ENCODE measurements at places on chromosomes 5 and 9.

- no peak for DNase-seq
- H3K27ac ChIP-seq: no peak overlapping the region
- H3K4me3 ChIP-seq: no peak overlapping the region
- no peaks in the 10 kb centered on the region for H3K36me3 ChIP-seq
Observed at GRCh38 chr5:73957397-73958001, 331.5 kb downstream of the ARHGEF28 start.

DNA sequence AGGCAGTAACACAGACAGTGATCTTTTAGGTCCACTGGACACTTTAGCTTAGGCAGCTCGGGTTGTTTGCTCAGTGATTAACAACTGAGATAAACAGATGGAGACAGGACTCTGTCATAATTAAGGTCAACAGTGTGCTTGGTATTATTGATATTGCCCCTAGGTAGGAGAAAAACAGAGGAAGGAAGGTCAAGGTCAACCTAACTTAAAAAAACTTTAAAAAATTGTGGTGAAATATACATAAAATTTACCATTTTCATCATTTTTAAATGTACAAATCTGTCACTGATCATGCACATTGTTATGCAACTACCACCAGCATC, 2.1 kb upstream of the HSPA4 start:
- no peaks in the 10 kb centered on the region for H3K27me3 ChIP-seq
- no peak overlapping the region for H3K4me3 ChIP-seq

GRCh38 chr5:140305471-140305870, 2.6 kb upstream of the PFDN1 start:
- no peak for DNase-seq
- no peak overlapping the region for H3K27ac ChIP-seq
- no peaks in the 10 kb centered on the region for H3K36me3 ChIP-seq
- H3K4me1 ChIP-seq: peaks cover 1% of the 10 kb centered on the region
- no peak overlapping the region for H3K4me3 ChIP-seq

DNA sequence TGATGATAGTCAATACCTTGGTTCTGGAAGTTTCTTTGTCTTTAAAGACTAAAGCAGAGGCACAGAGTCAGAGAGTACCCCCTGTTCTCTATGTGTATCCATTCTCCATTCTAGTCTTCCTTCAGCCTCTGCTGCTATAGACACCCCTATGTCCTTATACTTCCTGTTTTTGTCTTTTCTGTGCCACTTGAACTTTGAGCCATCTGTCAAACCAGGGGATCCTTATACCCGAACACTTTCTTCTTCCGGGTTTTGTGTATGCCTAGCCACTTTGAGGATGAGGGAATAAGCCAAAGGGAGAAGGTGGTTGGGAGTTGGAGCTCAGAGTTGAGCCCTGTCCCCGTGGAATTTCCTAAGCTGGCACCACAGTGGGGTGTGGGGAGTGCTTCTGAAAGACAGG, 61.1 kb upstream of the IL6ST start:
- H3K36me3 ChIP-seq: no peaks in the 10 kb centered on the region
- H3K27ac ChIP-seq: no peak overlapping the region
- H3K4me3 ChIP-seq: no peak overlapping the region
- peaks cover 1% of the 10 kb centered on the region for H3K4me1 ChIP-seq

Data from small intestine (tissue), 16 donors.